ENCODE measurements at places on chromosomes 12 and 14.

- peak; percentile 23 for DNase-seq
Observed at GRCh38 chr12:12922191-12922616, 29.8 kb downstream of the GPRC5D start.

- DNase-seq: no peak
Observed at GRCh38 chr12:111429828-111430432, 24.2 kb downstream of the SH2B3 start.

DNA sequence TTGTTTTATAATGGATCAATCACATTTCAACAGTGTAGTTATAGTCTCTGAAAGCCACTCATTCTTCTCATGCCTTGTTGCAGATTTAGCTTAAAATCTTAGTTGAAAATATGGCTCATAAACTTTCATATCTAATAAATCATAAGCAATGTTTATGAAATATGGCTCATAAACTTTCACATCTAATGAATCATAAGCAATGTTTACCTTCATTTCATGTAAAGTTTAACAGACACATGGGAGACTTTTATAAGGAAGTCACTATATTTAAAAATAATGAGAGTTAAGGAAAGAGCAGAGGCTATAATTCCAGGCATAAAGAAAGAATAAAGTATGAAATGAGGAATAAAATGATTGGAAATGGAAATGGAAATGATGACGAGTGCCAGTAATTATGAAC, 1042.1 kb downstream of the FSCB start:
- DNase-seq: no peak

DNA sequence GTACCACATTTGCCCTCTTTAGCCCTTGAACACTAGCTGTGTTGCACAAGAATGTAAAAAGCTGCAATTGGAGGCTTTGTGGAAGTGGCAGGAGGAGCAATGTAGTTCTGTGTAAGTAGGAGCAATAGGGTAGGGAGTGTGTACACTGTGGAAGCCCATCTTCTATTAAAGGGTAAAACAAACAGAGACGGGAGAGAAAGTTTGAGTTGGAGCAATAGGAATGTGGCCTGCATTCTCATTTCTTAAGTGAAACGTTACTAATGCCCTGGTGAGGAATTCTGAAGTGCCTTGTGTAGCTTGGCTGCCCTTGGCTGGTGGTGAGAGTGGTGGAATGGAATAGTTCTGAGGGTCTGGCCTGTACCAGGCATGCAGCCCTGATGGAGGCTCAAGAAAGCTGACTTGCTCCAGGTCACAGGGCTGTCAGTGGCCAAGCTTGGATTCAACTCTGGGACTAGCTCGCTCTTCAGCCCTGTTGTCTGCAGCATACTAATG, 38.8 kb upstream of the ATP23 start:
- no peak for DNase-seq

DNA sequence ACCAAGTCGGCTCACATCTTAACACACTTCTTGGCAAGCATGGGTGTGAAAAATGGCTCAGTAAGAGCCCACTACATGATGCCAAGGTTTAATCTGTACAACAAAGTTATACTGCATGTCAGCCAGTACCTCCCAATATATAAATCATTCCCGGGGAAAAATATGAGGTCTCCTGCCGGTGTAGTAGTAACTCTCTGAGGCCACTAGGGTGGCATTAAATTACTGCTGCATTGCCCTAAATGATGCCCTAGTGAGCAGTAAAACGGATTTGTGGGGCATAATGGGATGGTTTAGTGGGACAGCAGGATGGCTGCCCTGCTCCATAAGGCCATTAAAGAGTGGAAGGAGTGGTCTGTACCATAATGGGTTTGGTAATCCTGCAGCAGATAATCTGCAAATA, 267.7 kb downstream of the MED13L start:
- no peak for DNase-seq

GRCh38 chr12:62760779-62761178, 174.2 kb downstream of the PPM1H start:
- peak; percentile 75 for DNase-seq

GRCh38 chr14:55386037-55386808, 25.4 kb downstream of the ATG14 start:
- DNase-seq: no peak

- DNase-seq: no peak
Observed at GRCh38 chr14:38280081-38280480, 24.2 kb upstream of the CLEC14A start.

- no peak for DNase-seq
Observed at GRCh38 chr14:61051051-61051450, 70.0 kb downstream of the SLC38A6 start.

- DNase-seq: no peak
Observed at GRCh38 chr12:64193931-64194330, 28.2 kb downstream of the KICS2 start.

- no peak for DNase-seq
Observed at GRCh38 chr12:77392467-77393088, 327.2 kb upstream of the E2F7 start.

DNA sequence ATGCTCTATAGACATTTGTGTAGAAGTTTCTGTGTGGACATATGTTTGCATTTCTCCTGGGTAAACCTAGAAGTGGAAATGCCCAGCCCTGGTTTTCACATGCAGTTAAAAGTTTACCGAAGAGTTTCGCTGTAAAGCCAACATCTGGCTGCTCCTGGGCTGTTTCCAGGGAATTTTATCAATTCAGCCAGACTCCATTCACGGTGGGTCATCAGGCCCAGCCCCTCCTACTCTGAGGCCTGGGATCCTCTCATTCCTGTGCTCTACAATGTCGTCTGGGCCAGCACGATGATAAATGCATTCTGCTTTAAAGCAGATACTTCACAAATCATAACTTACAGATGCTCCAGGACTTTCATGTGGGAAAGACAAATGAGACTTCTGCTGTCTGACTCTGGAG, 7.1 kb downstream of the NUAK1 start:
- no peak for DNase-seq

GRCh38 chr12:5273709-5274108, 158.2 kb upstream of the NTF3 start:
- DNase-seq: no peak

DNA sequence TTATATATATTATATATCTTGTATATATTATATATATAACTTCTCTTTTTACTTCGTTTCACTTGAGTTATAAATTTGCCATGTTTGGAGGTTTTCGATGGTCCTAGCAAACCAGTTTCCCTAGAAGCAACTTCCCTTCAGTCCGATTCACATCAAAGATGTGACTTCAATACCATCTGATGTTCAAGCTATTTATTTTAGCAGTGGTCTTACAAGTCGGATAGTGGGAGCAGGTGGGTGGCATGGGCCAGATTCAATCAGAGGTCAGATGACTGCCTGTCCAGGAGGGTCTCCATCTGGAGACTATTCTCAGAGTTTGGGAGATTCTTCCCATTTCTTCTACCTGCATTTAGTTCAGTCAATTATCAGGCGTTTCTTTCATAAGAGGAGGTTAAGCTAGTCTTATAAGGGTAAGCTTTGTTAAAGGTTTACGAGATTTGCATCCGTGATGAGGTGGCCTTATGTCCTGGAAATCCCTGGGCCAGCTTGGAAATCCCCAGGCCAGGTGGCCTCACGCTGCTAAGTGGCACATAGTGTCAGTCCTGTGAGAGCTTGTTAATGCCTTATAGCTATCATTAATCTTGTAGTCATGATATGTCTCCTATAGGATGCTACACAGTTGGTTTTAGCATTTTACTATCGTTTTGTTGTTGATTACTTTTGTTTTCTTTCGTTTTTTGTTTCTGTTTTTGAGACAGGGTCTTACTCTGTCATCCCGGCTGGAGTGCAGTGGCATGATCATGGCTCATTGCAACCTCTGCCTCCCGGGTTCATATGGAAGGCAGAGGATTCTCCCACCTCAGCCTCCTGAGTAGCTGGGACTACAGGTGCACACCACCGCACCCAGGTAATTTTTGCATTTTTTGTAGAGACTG, 145.8 kb downstream of the BICD1 start:
- peak; percentile 34 for DNase-seq

GRCh38 chr12:91590966-91591638, 408.5 kb upstream of the DCN start:
- DNase-seq: no peak

GRCh38 chr12:47913081-47913480, 8.3 kb upstream of the VDR start:
- DNase-seq: no peak

GRCh38 chr12:14999021-14999694, 26.3 kb downstream of the PDE6H start:
- DNase-seq: no peak

DNA sequence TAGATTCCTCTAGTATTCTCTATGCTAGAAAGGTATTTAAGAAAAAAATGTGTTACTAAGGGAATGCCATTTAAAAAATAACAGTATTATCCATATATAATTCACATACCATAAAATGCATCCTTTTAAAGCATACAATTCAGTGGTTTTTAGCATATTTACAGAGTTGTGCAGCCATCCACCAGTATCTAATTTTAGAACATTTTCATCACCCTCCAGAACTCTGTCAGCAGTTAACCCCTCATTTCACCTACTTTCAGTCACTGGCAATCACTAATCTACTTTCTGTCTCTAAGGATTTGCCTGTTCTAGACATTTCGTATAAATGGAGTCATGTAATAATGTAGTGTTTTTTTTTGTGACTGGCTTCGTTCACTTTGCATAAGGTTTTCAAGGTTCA, 33.4 kb downstream of the TBC1D15 start:
- DNase-seq: no peak

- DNase-seq: peak; percentile 82
Observed at GRCh38 chr14:74618078-74618952, 6.3 kb upstream of the LTBP2 start.

- no peak for DNase-seq
Observed at GRCh38 chr14:94897561-94897960, 127.6 kb upstream of the GSC start.

GRCh38 chr14:58362798-58363412, 32.8 kb upstream of the TOMM20L start:
- DNase-seq: peak; percentile 17

GRCh38 chr14:33420051-33420627, 481.5 kb downstream of the NPAS3 start:
- no peak for DNase-seq

DNA sequence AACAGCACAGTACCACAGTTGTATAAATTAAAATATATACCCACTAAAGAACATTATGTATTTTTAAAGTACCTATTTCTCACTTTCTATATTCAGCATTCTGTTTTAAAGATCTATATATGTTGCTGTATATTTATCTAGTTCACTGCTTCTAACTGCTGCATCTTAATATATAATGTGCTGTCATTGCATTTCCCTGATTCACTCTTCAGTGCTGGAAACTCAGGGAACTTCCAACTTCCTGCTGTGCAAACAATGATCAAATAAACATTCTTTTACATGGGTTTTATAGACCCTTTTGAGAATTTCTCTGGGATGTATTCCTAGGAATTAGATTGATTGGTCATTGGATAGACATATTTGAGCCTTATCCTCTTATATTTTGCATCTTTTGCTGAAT, 379.1 kb downstream of the APAF1 start:
- no peak for DNase-seq

DNA sequence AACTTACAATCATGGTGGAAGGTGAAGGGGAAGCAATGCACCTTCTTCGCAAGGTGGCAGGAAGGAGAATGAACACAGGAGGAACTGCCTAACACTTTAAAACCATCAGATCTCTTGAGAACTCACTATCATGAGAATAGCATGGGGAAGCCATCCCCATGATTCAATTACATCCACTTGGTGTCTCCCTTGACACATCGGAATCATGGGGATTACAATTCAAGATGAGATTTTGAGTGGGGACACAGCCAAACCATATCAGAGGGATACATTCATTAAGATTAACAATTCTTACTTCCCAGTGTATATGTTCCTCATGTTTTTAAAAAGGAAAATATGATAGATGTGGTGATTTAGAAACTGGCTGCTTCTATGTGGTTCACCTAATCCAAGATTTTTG, 117.9 kb downstream of the PDE3A start:
- DNase-seq: no peak

GRCh38 chr12:104710940-104711689, 247.0 kb downstream of the SLC41A2 start:
- no peak for DNase-seq

- no peak for DNase-seq
Observed at GRCh38 chr14:69812711-69813110, 15.7 kb upstream of the SLC10A1 start.

DNA sequence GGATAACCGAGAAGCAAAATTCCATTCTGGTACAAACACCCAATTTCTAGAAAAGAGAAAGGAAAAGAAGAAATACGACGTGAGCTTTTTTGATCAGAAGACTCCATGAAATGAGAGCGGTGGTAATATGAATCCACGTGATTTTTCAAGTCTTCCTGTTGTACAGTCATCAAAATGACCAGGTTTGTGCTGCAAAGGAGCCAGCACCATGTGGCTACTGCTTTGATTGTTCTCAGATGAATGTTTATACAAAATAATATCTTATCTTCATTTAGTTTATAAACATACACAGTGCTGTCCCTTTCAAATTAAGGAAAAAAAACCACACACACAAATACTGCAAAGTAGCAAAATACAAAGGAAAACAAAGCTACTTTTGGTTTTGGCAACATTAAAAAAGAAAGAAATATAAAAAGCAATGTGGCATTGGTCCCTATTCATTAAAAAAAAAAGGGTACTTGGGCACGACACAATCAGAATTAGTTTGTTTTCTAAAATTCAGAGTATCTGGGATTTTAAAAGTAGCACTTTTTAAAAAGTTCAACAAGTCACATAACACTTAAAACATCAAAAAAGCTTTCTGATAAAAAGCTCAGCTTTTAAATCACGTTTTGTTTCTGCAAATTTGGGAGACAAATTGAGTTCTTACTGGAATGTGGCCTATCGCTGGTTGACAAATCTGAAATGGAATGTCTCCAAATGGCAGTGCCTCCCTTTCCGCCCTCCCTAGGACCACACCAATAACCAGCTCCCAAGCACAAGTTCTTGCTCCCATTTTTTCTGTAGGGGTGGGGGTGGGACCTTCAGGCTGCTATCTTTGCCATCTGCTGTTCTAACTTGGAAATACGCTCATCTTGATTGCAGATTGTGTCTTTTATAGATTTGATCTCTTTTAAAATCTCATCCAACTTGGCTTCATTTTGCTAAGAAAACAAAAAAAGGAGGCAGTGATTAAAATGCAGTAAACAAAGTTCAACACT, 13.2 kb upstream of the SELPLG start:
- DNase-seq: no peak

GRCh38 chr12:120376934-120377572, 8.1 kb upstream of the MSI1 start:
- no peak for DNase-seq

DNA sequence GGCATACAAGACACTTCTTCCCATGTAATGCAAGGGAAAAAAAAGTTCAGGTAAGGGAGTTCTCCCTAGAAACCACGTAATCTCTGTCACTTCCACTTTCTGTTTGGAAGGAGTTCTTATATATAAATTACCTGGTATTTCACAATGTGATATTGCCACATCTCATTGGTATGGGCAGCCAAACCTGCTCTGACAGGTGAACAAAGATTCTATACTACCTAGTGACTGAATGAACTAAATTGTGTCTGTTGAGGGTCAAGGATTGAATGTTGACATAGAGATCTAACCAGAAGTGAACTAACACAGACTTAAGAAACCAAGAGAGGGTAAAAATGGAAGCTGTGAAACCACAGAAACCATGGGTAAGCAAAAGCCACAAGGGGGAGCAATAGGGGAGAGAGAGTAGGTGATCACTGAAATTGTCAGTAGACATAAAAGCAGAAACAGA, 161.3 kb downstream of the RPL10L start:
- no peak for DNase-seq

GRCh38 chr14:104284107-104284592, 145.8 kb downstream of the KIF26A start:
- no peak for DNase-seq

GRCh38 chr14:105087963-105088811, 23.0 kb upstream of the GPR132 start:
- DNase-seq: peak; percentile 75
